ENCODE measurements at places on chromosomes 13 and 19.

GRCh38 chr19:42394751-42395150 is 4.7 kb upstream of the CNFN start:
- DNase-seq = no peak

DNA sequence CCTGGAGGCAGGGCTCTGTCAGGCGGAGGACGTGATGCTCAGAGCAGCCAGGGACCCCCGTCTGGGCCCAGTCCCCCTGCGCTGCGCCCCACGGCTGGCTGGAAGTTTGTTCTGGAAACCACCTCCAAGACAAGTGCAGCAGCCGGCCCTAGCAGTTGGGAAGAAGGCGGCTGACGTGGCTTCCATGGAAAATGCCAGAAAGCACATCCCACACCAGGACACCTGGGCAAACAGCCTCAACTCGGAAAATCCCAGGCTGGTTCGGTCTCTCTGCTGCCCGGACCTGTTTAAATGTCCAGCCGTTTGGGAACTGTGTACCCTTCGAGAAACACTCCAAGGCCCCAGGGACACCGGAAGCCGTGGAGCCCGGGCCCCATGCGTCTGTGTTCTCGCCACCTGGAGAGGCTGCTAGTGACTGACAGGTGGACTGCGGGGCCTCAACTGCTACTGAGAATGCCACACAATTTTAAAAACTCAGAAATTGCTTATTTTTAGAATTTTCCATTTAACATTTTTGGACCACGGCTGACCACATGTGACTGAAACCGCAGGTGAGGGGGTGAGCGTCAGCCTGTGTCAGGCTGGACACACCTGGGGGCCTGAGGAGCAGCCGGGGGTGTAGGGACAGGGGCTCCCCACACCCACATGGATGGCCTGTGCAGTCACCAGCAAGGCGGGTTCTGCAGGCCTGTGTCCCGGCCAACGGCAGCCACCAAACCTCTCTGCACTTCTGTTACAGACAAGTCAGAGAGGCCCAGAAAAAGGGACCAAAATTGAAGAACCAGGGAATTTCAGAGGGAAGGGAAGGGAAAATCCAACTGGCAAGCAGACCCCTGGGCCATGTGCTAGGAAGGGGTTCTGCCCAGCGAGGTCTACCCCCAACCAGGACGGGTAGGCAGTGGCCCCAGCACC is 31.7 kb downstream of the RASA3 start:
- no peak for DNase-seq

DNA sequence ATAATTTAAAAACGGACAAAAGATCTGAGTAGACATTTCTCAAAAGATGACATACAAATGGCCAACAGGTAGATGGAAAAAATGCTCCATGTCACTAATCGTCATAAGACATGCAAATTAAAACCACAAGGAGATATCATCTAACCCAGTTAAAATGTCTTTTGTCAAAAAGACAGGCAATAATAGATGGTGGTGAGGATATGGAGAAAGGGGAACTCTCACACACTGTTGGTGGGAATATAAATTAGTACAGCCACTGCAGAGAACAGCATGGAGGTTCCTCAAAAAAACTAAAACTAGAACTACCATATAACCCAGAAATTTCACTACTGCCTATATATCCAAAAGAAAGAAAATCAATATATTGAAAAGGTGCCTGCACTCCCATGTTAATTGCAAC is 37.9 kb downstream of the OR10H4 start:
- no peak for DNase-seq

GRCh38 chr13:74217811-74218210 is 83.6 kb upstream of the KLF12 start:
- DNase-seq = no peak

Data from COR-L47 (cell line).